ENCODE measurements at places on chromosomes 3 and 15. TPM values are rescaled to one million over a fixed set of nuclear protein-coding genes. Genes with fewer than 3 reads are reported as not detected.

Gene XPC
- 24.9 TPM for polyA plus RNA-seq

DNA sequence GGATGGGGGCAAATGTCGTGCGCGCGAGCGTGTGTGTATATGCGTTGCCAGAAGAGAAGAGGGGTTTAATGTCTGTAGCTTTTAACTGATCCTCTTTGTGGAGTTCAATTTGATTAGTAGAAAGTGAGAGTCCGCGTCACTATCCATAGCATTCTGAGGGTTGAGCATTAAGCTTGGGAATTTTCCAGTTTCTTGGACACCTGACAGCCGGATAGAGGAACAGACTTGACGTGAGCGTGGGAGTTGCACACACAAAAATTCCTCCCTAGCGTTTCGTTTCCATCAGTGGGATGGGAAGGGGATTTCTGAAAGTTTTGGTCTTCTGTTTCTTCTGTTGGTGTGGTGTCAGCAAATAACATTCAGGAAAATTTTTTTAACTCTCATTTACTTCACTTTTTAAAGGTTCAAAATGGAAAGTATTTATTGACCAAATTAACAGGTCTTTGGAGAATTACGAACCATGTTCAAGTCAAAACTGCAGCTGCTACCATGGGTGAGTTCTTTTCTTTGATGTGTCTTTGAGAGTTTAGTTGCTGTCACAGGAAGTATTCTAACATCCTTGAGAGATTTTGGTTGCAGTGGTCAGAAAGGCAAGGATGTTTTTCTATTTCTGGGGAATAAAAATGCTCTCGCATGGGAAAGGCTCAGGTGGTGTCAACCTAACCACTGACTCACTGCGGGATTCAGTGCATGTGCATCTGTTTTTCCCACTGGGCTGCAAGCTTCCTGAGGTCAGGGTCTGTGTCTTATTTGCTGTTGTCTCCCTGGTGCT is 841 bp downstream of the POGLUT1 start:
- no peak for DNase-seq

GRCh38 chr15:61401903-61402698 is 173.0 kb upstream of the RORA start:
- DNase-seq, result no peak

GRCh38 chr3:26621906-26622620 is 509 bp upstream of the LRRC3B start:
- no peak for DNase-seq

DNA sequence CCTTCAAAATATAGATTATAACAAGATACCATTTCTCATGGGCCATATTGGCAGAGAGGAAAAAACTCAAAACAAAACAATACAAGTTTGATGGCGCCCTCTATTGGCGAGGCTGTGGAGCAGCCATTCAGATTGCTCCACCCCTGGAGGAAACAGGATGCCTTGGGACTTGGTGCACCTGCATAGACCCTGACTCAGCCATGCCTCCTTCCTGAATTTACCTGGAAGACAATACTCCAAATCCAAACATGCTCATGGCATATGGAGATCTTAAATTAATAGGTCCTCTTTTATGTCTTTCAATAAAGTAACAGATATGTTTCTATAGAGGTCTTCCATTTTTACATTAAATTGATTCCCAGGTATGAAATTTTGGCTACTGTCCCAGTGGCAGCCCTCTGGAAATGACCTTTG is 90.0 kb downstream of the APBA2 start:
- no peak for DNase-seq

DNA sequence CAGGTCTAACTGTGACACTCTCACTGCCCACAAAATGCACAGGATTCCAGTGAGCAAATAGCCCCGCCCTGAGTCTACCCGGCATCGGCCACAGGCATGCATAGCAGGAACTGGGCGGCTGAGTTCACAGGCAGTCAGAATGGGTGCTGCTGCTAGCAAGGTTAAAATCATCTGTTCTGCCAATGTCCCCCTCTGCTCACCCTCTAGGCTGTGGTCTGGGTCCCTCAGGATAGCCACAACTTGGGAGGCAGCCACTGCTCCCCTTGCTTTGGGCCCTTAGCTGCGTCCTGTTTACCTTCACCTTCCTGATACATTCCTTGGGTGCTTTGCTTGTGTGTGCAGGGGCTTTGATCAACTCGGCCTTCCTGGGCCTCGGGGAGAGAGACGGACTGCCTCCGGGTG is 232.9 kb upstream of the RGMA start:
- no peak for DNase-seq

- DNase-seq, result no peak
These were observed 191.4 kb downstream of the THRB start for GRCh38 chr3:24303057-24303754.

Gene CDV3
- 122 TPM for polyA plus RNA-seq

- no peak for DNase-seq
These were observed 215.9 kb upstream of the LRRC3B start for GRCh38 chr3:26406636-26407035.

DNA sequence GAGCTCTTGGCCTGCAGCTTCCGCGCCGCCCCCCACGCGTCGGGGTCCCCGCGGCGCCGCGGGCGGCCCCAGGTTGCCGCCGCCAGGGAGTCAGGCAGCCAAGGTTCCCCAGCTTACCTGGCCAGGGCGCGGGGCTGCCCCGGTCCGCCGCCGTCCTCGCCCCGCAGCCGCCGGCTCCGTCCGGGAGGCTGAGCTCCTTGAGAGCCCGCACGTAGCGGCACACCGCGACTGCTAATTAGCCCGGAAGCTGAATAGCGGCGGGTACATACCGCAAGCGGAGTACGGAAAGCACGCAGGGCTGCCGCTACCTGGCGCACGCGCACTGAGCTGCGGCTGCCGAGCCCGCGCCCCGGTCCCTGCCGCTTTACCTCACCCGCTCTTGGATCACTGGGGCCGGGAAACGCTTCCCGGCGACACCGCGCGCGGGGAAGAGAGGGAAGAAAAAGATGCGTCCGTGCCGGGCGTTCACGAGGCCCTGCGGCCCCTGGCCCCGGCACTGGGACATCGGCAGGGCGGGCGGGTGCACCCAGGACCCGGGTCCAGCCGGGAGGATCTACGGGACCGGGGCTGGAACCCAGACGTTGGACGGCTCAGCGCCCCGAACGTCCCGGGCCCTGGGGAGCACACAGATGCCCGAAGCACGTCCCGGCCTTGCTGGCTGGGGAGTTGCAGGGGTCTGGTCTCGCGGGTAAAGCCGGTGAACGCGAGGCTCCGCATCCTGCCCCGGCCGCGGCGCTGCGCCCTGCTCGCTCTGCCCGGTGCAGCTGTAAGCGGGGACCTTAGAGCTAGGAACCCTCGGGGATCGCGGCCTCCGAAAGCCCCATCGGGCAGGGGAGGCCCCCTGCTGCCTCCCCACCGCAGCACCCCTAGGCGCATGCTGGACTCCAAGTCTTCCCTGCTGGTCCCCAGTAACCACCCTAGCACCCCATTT is at the start of gene GOLGA8B:
Gene GOLGA8B, minus strand, starts transcription at position 253 of the 931 bp plus-strand sequence. CDS start 47,739 bp downstream, outside the sequence.
- DNase-seq, result peak; percentile 35

DNA sequence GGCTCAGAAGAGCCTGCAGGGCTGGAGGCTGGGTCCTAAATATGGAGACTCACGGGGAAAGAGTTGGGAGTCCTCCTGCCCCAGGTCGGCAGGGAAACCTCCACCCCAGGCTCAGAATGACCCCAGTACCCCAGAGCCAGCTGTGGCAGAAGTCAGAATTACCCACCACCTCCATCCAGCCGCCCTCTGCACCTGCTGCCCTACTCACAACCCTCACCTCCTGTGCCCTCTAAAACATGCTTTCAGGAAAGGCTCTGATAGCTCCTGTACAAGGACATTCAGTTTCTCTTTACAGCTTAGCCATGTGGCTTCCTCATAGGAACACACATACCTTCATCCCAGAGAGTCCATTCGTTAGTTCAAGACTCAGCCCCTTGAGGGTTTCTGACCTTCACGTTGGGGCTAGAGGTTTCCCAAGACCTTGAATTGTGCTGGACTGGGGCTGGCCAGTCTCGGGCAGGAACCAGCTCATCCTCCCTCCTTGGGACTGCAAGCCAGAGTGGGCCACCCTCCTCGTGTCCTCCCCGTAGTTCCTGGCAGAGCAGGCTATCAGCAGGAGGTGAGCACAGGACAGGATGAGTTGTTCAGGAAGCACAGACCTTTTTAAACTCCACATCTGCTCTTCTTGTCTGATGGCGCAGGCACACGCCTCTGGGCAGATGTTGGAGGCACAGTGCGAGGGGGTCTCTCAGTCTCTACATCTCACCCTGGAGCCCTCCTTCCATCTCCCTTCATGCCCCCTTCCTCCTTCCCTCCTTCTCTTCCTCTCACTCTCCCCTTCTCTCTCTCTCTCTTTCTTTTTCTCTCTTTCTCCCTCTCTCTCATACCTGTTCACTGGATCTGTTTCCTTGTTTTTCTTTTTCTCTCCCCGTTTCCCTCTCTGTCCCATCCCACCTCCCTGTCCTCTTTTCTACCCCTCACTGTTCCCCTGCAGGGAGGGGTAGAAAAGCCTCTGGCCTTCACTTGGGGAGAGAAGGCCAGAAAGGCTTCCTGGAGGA is 55.9 kb upstream of the NR2C2 start:
- no peak for DNase-seq

DNA sequence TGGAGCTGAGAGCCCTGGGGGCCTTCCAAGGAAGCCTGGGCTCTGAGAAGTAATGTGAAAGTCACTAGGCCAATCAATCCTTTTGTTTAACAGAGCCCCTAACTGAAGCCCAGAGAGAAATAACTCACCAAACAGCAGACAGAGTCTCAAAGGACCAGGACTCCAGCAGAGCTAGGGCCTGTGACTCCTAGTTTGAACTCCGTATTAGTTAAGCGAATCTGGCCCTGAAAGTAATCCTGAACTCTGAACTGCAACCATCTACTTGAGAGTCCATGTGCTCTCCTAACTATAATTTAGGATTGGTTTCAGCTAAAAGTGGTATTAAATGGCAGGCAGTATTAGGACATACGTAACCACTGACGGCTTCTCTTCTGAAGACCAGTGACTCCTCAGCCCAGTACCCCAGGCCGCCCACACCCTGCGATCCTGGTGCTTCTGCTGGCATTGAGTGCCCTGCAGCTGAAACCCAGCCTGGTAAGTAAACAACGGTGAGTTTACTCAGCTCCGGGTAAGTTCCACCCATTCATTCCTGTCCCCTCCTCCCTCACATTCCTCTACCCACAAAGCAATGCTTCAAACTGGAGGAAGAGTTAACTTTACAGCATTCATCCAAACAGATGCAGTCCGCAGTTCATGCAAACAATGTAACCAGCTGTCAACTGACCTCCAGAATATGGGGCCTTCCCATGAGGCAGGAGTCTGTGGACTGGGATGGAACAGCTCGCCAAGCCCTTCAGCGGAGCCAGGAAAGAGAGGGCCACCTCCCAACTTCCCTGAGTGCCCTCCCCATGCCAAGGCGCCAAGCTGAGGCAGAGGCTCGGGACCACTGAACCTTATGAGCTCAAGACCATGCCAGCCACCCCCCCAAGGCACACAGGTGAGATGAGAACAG is 7.3 kb downstream of the MYO5C start:
- DNase-seq, result no peak

Gene GP9
- not detected for polyA plus RNA-seq
